Stimulated activated CD8-positive, alpha-beta memory T cell treated with anti-CD3 and anti-CD28 coated beads, Interleukin-2, amount 100 ng/mL, for 48 hours (primary cell): ENCODE measurements at places on chromosomes 16 and 17.

DNA sequence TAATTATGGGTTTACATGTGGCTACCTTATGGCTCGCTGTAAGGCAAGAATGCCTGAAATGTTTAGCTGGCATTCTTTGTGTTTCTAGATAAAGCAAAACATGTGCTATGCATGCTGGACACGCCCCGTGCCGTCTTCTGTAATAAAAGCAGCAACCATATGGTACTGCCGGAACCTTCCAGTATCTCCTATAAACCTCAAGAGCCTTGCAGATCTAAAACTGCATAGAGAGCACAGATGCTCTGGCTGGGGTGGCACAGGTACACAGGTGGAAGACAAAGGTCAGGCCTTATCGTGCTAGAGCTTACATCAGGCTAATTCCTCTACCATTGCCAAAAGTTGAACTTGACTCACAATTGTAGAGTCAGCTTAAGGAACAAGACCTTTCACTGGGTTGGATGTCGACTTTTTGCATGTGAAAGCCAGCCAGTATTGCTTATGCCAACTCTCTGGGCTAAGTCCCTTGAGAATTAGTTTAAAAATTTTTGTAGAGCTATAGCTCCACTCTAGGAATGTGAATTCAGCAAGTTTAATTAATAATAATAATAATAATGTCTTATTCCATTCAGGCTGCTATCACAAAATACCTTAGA is 187.4 kb upstream of the CACNG5 start:
- no peak for DNase-seq

- DNase-seq: no peak
Observed at GRCh38 chr16:17318238-17318637, 152.5 kb downstream of the XYLT1 start.

GRCh38 chr17:2027528-2028233 is 2.3 kb upstream of the DPH1 start:
- no peak for DNase-seq

GRCh38 chr17:79871131-79871530 is 31.9 kb upstream of the CBX4 start:
- DNase-seq: no peak

GRCh38 chr17:5892921-5893675 is 177.1 kb upstream of the WSCD1 start:
- DNase-seq: no peak

DNA sequence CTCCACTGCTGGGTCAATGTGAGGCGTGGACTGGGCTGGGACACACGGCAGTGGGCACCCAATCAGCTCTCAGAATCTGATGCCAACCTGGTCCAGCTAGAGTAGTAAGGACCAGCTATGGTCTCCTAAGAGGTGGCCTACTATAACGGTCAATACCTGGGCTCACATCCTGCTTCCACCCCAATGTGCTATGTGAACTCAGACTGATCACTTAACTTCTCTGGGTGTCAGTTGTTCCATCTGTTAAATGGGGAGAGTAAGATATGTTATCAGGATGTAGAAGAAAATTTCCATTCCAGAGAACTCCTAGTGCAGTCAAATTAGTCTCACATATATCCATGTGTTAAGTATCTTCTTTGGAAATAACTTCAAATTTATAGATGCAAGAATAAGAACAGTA is 14.2 kb downstream of the FAM117A start:
- DNase-seq: no peak

DNA sequence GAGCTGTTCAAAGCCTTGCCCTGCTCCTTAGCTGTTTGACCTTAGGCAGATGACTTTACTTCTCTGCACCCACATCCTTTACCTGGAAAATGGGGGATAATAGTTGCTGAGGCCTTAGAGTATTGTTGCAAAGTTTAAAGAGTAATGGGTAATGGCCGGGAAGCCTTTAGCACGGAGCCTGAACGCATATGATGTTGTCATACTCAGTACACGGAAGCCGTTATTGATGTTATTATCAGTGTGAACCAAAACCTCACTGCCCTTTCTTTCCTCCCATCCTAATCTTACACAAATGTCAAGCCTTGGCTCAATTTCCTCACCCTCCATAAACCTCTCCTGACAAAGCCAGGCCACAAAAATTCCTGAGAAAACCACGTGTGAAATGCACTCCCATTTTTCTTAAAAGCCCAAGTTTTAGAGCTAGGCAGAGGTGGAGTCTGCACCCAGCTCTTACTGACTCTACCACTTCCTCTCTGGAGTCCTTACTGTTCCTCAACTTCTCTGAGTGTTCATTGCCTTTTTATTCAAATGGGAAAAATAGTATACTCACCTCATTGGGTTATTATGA is 67.3 kb upstream of the CACNG3 start:
- no peak for DNase-seq

GRCh38 chr16:14418795-14419225 is 211.2 kb downstream of the PARN start:
- no peak for DNase-seq

GRCh38 chr17:70644096-70644495 is 474.8 kb downstream of the KCNJ2 start:
- no peak for DNase-seq

DNA sequence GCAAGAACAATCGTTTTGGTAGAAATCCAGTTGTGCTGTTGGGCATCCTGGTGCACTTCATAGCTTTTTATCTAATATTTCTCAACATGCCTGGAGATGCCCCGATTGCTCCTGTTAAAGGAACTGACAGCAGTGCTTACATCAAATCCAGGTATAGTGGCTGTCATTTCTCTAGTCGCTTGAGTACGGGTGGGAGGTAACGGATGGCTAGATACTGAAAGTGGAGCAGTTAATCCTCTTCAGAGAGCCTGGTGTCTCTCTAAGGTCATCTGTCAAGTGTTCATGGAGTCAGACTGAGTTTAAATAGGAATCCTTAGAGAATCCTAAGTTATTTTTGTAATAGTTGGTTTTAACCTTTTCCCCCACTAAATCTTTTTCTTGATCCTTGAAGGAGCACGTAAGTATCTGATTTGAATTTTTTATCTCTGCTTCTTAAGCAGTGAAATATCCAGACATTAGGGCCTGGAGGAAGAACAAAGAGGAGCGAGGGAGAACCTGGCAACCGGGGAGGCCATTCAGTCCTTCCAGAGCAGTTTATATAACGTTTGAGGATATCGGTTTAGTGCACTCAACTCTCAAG is 37.2 kb downstream of the MFSD11 start:
- DNase-seq: no peak

DNA sequence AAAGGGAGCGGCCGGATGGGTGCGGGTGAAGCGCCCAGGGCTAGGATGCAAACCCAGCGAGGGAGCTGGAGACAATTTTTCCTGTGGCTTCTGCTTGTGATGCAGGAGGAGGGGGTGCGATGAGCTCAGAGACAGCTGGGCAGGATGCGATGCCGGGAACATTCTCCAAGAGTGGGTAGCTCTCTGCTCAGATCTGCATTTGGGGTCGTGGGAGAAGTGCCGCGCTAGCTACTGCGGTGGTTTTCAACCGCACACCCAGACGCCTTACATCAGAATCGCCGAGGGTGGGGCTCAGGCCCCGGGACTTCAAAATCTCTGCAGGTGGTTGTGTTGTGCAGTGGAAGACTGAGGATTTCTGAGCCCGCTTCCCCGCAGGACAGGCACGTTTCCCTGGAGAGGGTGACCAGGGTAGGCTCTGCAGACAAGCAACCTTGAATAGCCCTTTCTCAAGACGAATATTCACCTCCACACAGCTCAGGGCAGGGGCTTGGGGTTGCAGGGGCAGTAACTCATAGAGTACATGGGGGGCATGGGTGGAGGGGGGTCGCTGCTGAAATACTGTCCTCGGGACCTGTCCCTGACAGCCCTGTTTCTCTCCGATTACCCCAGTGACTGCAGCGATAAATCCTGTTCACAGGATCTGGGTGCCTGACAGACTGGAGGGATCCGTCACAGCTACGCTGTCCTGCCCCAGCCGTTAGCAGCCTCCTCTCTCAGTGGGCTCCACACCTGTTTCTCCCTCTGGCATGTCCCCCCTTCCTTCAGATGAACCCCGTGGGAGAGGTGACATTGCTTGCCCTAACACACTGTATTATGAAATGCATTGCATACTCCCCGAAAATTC is 63.3 kb downstream of the HAPSTR1 start:
- DNase-seq: no peak

DNA sequence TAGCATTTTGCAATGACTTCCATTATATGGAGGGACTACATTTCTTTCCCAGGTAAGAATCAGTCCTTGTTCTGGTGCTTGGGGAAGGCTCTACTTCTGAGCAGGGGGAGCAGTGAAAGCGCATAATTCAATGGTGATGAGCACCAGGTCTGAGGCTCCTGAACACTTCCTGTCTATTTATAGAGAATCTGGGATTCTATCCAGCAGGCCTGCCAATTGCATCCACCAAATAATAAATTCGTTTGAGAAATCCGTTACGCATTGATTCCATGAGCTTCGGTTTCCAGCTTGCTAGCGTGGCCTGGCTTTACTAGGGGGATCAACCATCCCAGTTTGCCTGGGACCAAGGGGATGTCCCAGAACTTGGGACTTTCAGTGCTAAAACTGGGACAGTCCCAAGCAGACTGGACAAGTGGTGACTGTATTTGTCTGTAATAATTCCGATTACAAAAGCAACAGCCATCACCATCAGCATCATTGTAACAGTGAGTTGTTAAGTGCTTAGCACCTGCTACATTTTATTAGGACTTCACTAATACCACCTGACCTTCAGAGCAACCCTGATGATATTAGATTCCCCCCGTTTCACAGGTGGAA is 349.9 kb downstream of the MAF start:
- DNase-seq: no peak

DNA sequence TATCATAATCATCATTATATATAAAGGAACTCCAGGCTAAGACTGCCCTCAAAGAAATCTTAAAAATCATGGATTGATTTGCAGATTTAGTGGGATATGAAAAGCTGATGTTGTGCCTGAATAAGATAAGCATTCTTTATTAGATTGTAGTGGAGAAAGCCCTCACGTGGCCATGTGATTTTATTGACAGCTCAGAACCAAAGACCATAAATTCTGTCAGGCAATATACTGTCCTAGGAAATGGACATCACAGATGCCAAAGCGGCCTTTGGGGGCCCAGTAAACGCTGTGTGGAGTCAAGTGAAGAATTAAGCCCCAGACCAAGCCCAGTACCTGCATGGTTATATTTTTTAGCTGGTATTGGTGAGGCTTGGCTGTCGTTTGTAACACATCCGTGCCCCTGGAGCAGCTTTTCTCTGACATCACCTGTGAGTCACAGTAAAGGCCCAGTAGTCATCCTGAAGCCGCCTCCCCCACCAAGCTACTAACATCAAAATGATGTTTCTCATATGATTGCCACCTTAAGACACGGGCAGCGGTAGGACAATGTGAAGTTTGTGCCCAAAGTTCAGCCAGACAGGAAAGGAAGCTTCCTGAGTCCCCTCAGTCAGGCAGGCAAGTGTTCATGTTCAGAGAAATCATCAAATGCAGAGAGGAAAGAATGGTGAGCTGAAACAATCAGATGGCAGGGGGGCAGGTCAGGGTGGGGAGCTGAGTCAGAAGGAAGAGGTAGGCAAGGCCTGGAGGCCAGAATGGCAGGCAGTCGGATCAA is 209.4 kb downstream of the IRX3 start:
- DNase-seq: peak; percentile 0

- no peak for DNase-seq
Observed at GRCh38 chr16:15970202-15970601, 20.8 kb downstream of the ABCC1 start.

DNA sequence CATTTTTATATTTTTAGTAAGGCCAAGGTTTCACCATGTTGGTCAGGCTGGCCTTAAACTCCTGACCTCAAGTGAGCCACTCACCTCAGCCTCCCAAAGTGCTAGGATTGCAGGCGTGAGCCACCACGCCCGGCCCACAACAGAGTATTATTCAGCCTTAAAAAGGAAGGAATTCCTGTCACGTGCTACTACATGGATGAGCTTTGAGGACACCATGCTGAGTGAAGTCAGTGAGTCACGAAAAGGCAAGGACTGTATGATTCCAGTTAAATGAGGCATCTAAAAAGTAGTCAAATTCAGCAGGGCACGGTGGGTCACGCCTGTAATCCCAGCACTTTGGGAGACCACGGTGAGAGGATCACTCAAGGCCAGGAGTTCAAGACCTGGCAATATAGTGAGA is 9.7 kb downstream of the CSF3 start:
- DNase-seq: no peak

- DNase-seq: no peak
Observed at GRCh38 chr17:1735834-1736347, 6.8 kb upstream of the SERPINF2 start.

GRCh38 chr17:76543826-76544545 is 4.1 kb downstream of the PRCD start:
- DNase-seq: no peak

DNA sequence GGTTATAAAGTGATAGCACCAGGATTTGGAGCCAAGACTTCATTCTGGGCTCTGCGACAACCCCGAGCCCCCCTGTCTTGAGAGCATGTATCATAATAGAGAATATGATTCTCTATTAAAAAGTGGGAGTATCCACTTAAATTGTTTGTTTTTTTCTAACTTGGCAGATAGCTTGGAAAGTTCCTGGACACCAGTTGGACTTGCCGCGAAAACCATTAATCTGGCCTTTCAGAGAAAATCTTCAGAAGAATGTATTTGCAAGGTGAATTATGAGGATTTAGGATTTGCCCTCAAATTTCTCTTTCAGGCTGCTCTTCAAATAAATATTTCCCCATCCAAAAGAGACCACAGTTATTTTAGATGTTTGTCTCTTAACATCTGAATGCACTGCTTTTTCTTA is 53.5 kb downstream of the MARCHF10 start:
- no peak for DNase-seq

DNA sequence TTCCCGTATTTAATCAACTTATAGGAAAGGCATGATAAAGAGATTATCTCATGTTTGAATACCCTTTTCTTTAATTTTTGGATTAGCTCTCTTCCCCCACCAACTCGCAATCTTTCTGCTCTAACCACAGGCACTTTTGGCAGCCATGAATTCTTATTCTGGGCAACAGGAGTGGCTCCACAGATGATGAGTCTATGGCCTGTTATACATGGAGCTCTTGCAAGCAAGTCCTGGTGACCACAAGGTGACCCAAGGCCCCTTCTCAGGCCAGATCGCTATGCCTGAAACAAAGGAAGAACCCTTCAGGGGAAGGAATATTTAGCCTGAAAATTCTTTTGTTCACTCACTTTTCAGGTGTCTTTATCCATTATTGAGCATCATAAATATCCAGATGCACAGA is 10.8 kb upstream of the ZNF267 start:
- no peak for DNase-seq
